ENCODE measurements at places on chromosomes 1 and 21.

DNA sequence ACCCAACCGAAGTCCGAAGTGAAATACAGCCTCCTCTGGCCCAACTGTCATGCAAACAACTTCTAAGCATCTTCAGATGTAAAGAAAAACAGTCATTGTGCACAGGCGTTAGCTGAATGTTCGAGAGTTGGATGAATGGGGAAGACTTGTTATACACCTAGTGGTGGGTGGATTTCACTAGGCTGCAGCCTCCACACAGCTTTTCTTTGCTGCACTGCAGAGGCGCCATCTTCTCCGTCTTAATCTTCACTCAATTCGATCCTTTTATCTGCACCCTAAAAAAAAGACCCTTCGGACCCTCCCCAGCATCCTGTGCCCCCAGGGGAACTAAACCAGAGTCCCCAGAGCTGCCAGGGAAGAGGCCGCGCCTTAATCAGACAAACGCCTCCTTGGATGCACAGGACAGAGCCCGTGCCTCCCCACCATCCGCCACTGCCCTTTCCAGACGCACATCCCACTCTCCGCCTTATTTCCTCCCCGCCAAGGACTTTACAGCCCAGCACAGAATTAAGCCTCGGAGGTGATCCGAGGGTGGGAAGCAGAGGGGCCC lies 1.4 kb downstream of the APP start:
- no peak for DNase-seq

- DNase-seq, result no peak
Measured at GRCh38 chr1:84122780-84123382, 21.2 kb upstream of the PRKACB start.

DNA sequence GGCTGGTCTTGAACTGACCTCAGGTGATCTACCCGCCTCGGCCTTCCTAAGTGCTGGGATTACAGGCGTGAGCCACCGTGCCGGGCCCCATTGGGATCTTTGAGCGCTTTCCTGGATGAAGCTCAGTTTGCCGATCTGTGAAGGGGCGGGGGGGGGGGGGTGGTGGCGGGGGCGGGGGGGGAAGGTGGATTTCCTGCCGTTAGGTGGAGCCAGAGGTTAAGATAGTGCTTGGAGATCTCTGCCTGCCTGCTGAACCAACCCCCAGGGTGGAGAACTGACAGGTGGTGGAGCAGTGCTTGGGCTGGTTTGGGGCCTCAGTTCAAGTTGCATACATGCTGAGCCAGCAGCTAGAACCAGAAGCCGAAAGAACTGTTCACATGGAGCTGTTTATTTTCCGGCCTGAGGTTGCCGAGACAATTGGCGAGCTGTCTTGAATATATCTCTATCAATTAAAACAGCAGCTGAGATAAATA lies 1.7 kb downstream of the TMCC2 start:
- DNase-seq, result no peak

DNA sequence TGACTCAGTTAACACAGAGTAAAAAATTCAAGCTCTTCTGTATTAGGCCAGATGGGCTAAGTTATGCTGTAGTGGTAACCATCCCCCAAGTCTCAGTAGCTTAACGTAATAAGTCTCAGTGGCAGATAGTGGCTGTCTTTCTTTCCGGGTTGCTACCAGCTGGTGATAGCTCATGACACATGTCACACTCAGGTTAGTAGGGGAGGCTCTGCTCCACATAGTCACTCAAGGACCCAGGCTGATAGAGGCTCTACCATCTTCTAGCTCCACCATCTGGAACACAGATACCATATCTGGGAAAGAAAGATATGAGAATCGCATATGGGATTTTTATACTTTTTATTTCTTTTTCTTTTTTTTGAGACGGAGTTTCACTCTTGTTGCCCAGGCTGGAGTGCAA lies 16.2 kb upstream of the MEF2D start:
- no peak for DNase-seq

GRCh38 chr1:1216770-1217620 lies 3.0 kb upstream of the TNFRSF4 start:
- no peak for DNase-seq

DNA sequence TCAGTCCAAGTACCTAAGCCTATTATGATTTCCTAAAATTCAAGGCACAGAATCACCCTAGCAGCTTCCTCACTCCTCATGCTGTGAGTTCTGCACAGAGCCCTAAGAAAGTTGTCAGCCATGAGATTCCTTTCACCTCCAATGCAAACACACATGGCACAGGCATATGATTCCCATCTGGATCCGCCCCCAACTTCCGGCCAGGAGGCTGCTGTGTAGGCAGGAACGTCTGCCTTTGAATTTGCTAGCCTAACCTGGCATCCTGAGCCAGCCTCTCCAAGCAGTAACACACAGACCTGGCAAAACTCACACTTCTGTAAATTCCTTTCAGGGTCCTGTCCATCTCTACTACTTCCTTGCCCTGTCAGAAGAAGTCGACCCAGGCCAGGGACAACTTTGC lies 521.1 kb upstream of the BEND5 start:
- no peak for DNase-seq

GRCh38 chr1:12760256-12760795 lies 13.2 kb upstream of the PRAMEF12 start:
- no peak for DNase-seq

GRCh38 chr1:12712076-12712475 lies 3.8 kb upstream of the AADACL3 start:
- DNase-seq, result no peak

- no peak for DNase-seq
Measured at GRCh38 chr1:208387908-208388811, 144.0 kb upstream of the PLXNA2 start.

DNA sequence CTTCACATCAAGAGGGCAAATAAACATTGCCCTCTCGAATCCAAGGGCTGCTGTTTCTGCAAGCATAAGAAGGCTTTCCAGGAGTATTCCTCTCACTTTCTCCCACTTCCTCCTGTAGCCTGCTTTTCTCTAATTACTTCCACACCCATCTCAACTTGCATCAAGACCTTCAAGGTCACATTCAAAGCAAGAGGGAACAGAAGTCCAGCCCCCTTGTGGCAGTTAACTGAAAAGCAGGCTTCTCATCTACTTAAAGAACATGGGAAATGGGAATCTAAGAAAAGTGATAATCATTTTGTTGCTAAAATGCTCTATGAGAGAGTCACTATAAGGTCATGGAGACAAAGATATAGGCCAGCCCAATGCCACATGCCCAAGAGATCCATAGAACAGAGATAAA lies 874.4 kb downstream of the KCNT2 start:
- DNase-seq, result no peak
